ENCODE measurements at places on chromosomes 7 and 10. TPM values are rescaled to one million over a fixed set of nuclear protein-coding genes. Genes with fewer than 3 reads are reported as not detected.

GRCh38 chr10:2899246-2899951 lies 167.9 kb upstream of the PFKP start:
- DNase-seq, result no peak

DNA sequence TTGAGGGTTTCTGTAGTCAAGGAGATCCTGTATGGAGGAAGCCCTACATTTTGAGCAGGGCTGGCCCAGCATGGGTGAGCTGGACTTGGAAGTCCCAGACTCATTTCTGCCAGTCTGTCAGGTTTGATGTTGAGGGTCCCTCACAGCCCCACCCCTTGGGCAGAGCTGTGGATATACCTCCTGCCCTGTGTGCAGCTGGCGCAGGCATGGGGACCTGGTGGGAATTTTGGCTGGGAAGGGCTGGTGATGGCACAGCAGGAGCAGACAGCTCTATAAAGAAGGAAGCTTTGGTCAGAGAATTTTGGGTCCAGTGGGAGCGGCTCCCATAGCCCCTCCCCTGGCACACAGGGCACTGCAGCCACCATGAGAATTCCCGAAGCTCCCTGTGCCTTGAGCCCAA lies 482.6 kb downstream of the RPS24 start:
- DNase-seq, result no peak

DNA sequence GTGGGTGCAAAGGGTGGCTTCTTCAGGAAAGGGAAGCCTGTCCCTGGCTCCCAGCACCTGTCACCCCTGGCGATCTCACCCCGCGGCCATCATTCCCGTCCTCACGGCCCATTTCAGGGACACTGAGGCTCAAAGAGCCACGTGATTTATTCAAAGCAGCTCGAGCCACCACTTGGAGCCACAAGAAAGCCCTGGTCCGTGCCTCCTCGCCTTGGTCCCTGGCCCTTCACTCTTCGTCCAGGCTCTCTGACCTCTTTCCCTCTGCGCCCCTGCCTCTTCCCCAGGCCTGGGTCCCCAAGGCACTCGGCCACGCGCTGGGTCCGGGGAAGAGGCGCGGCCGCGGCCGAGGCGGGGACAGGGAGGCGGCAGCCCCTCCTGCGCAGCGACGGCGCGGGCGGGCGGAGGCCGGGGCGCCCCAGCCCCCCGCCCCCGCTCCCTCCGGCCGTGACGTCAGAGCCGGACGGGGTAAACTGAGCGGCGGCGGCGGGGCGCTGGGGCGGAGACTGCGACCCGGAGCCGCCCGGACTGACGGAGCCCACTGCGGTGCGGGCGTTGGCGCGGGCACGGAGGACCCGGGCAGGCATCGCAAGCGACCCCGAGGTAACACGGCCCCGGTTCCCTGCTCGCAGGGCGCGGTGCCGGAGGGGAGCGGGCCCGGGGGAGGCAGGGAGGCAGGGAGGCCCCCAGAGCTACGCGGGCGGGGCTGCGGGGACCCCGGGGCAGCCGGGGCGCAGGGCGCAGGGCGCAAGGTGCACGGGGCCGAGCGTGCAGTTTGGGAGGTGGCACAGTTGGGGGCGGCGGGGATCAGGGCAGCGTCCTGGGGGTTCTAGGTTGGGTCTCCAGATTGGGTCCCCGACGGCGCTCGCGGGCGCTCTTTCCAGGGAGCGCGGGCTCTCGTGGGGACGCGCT lies at the start of gene SLC18A2:
Gene SLC18A2, plus strand, starts transcription at position 494 of the 909 bp plus-strand sequence. CDS start 580 bp downstream, outside the sequence.
- DNase-seq, result no peak

DNA sequence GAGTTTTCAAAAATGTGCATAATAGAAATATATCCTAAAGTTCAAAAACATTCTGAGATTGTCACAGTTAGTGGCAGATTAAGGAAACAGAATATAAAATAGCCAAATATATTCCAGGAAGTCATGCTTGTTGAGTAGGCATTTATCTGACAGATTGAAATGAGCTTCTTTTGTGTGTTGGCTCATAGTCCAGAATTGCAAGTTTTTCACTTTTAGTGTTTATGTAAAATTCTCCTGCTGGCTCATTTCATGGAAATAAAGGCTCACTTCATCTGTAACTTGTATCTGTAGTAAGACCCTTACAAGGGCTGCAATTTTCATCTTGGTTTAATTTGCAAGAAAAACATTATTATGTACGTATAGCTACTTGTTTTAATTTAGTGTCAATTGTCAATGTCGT lies 93.5 kb downstream of the MCU start:
- DNase-seq, result no peak

Gene IGF2BP3
- 37.7 TPM for total RNA-seq

- no peak for DNase-seq
Measured at GRCh38 chr10:68934994-68935393, 21.0 kb upstream of the DDX21 start.

DNA sequence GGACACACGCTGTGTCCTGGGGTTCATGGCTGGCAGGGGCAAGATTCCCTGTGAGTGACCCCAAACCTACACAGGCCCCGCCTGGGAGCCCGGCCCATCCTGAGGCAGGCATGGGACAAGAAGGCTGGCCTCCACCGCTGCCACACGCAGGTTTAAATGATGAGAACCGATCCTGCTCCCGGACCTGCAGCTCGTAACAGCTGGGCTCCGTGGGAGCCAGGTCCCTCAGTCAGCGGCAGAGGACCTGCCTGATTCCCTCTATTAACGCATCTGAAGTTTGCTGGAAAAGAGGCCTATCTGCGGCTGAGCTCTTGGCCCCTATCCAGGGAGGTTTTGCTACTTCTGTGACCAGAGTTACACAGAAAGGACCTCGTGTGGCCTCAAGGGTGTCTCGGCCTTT lies 112.3 kb downstream of the VIPR2 start:
- DNase-seq, result no peak

Gene CELF2
- total RNA-seq, result not detected

DNA sequence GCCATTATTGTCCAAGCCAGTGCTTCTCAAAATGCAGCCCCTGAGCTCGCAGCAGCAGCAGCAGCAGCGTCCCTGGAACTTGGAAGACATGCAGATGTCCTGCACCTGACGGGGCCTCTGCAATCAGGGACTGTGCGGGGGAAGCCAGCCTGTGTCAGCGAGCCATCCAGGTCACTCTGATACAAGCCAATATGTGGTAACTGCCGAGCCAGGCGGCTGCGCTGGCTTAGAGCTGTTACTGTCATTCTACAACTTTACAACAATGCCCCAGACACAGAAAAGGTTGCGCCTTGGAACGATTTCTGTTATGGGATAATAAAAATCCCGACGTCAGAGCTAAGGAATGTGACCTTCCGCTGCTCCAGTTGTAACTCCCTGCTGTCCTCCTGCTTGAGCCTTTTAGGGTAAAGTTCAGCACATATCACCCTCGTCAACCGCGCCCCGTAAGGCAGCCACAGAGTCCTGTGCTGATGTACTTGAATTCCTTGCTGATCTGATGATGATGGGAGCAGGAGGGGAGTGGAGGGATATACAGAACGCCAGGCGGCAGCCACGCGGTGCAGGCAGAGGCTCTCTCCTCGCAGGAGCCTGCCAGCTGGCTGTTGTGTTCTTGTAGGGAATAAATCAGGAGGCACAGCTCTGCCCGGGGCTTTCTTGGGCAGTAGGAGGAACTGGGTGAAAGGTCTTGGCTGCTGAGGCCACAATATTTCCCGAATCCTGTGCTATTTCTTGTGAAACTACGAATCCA lies 20.0 kb upstream of the CRYGN start:
- DNase-seq, result peak; percentile 79

- no peak for DNase-seq
Measured at GRCh38 chr10:83432261-83433045, 706.9 kb upstream of the GHITM start.

Gene TRPV5
- total RNA-seq, result not detected
